Fibroblast of villous mesenchyme (primary cell): ENCODE measurements at places on chromosomes 12 and 14.

DNA sequence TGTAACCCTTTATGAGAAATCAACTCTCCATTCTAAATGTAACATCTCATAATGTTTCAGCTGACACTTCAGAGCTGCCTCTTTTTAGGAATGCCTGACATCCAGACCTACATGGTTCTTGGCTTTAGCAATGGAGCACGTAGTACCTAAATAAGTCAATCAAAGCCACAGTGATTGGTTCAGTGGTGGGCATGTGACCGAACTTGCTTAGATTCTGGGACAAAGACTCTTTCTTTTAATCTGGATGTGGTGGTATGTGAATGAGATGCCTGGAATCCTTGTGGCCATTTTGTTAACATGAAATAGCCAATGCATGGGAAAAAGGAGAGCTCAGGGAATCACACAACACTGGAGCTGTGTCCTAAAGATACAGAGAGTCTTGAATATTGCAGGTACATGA lies 11.8 kb downstream of the GPR65 start:
- no peak for DNase-seq

GRCh38 chr14:58782011-58782410 lies 144.2 kb downstream of the DACT1 start:
- DNase-seq, result no peak

- no peak for DNase-seq
Measured at GRCh38 chr12:47910981-47911380, 6.2 kb upstream of the VDR start.

GRCh38 chr14:24110060-24110459 lies 4.5 kb upstream of the DCAF11 start:
- DNase-seq, result no peak

- DNase-seq, result peak; percentile 55
Measured at GRCh38 chr12:12714276-12715021, 2.7 kb upstream of the CDKN1B start.

DNA sequence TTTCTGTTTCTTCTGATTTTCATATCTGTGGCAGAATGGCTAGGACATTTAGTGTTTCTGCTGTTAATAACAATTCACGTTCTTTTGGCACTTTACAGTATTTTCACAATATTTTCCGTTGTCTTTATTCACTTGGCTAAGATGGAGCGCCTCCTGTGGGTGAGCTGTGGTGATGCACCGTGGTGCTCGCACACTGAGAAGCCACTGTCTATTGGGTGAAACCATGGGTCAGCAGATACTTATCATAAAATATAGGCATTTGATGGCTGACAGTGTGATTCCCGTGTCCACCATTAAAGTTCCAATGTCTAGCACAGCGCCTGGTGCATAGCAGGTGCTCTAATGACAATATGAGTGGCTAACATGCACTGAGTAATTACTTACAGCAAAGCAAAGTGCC lies 141.8 kb downstream of the VRK1 start:
- no peak for DNase-seq
